Large intestine (tissue), 12 donors: ENCODE measurements at places on chromosomes 1 and 21. TPM values are rescaled to one million over a fixed set of nuclear protein-coding genes. Genes with fewer than 3 reads are reported as not detected.

ARHGEF2 gene
- 51.2 TPM for polyA plus RNA-seq

REG4 gene
- polyA plus RNA-seq = 548 TPM

OR6N2 gene
- polyA plus RNA-seq = not detected

TRIM17 gene
- polyA plus RNA-seq = 1.3 TPM

CFAP107 gene
- polyA plus RNA-seq = 0.03 TPM

ACP6 gene
- polyA plus RNA-seq = 21.8 TPM

ASAP3 gene
- 14.0 TPM for polyA plus RNA-seq

LCE1F gene
- not detected for polyA plus RNA-seq

SYT14 gene
- polyA plus RNA-seq = 1.0 TPM

OR10Z1 gene
- 0.12 TPM for polyA plus RNA-seq

KRTAP12-2 gene
- polyA plus RNA-seq = not detected

IL23R gene
- polyA plus RNA-seq = 1.1 TPM

FHAD1 gene
- polyA plus RNA-seq = 0.79 TPM

TSPEAR gene
- polyA plus RNA-seq = 0.55 TPM

CITED4 gene
- polyA plus RNA-seq = 4.3 TPM

MIS18A gene
- polyA plus RNA-seq = 15.4 TPM

PROK1 gene
- 0.13 TPM for polyA plus RNA-seq

IVL gene
- not detected for polyA plus RNA-seq

SPRR1A gene
- not detected for polyA plus RNA-seq

ESPN gene
- 256 TPM for polyA plus RNA-seq

RAB3B gene
- 4.1 TPM for polyA plus RNA-seq

GJA8 gene
- not detected for polyA plus RNA-seq

NEGR1 gene
- polyA plus RNA-seq = 9.9 TPM

LCE3D gene
- not detected for polyA plus RNA-seq

SH2D1B gene
- 2.1 TPM for polyA plus RNA-seq

TSSK3 gene
- polyA plus RNA-seq = 6.1 TPM

KRTAP21-2 gene
- not detected for polyA plus RNA-seq

VHLL gene
- polyA plus RNA-seq = not detected

ALX3 gene
- not detected for polyA plus RNA-seq

TMEM63A gene
- polyA plus RNA-seq = 105 TPM

ATPAF1 gene
- polyA plus RNA-seq = 48.9 TPM

THEM5 gene
- 0.45 TPM for polyA plus RNA-seq

FAM72B gene
- 1.8 TPM for polyA plus RNA-seq

FPGT gene
- 19.9 TPM for polyA plus RNA-seq
